ENCODE measurements at places on chromosomes 6 and 20. TPM values are rescaled to one million over a fixed set of nuclear protein-coding genes. Genes with fewer than 3 reads are reported as not detected.

The ADAM33 gene
- total RNA-seq = under 0.01 TPM

The TRIM38 gene
- 4.7 TPM for total RNA-seq

The HLA-DMB gene
- total RNA-seq = 0.25 TPM

The ISM1 gene
- total RNA-seq = under 0.01 TPM

The MUCL3 gene
- not detected for total RNA-seq

The RPS6KA2 gene
- total RNA-seq = 122 TPM

The CLVS2 gene
- not detected for total RNA-seq

The KIAA1755 gene
- total RNA-seq = not detected

The HUS1B gene
- total RNA-seq = 0.51 TPM

The IBTK gene
- 38.6 TPM for total RNA-seq

The CAP2 gene
- total RNA-seq = 0.63 TPM

The ANKRD66 gene
- total RNA-seq = not detected

The FRS3 gene
- total RNA-seq = 0.89 TPM

The TP53TG5 gene
- total RNA-seq = not detected

The RBM39 gene
- total RNA-seq = 271 TPM

The HIVEP2 gene
- total RNA-seq = 14.0 TPM

The HAO1 gene
- total RNA-seq = not detected

The CRISP3 gene
- total RNA-seq = not detected

The ID4 gene
- total RNA-seq = under 0.01 TPM

The CST2 gene
- total RNA-seq = not detected

The C6orf163 gene
- 0.26 TPM for total RNA-seq

The RAB44 gene
- total RNA-seq = under 0.01 TPM

The WFDC12 gene
- total RNA-seq = not detected

The MYBL2 gene
- total RNA-seq = 13.0 TPM

The CDC5L gene
- total RNA-seq = 14.0 TPM

The MCUR1 gene
- total RNA-seq = 6.5 TPM

The CEBPB gene
- total RNA-seq = 12.6 TPM

The TEAD3 gene
- 0.13 TPM for total RNA-seq

The RREB1 gene
- total RNA-seq = 11.8 TPM

The CRYBG1 gene
- 7.6 TPM for total RNA-seq

The PBOV1 gene
- total RNA-seq = not detected

The TUBE1 gene
- total RNA-seq = 8.5 TPM

The ETV7 gene
- total RNA-seq = 0.13 TPM

The C20orf202 gene
- total RNA-seq = under 0.01 TPM

The FOXQ1 gene
- not detected for total RNA-seq
